ENCODE measurements at places on chromosomes 16 and 17.

DNA sequence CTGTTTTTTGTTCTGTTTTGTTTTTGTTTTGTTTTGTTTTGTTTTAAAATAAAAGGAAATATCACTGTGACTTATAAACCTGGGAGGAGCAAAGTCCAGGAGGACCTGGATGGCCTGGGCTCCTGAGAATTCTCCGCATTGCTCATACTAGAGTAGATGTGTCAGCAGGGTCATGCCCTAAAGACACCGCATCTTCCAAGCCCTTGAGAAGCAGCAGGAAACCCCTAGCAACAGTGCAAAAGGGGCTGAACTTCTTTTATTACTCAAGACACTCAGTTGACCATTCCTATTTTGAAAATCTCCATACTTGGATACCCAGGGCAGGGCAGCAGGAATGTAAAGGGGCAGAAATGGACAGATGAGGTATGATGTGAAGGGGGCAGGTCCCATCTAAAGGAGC is 51.8 kb downstream of the SYT17 start:
- DNase-seq = no peak

DNA sequence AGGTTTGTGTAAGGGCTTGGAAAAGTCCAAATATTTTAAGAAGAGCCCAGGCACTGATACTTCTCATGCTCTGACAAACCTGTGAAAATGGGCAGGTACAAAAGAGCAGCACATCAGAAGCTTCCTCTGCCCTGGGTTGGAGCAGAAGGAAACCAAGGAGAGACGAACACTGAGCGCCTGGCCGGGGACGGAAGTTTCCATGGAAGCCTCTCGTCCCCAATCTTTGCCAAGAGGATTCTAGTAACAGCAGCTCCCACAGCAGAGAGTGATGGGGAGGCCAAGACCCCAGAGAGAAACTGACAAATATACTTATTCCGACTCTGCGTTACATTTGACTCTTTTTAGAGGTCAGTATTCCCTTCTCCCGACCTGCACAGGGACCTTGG is 268.5 kb downstream of the C16orf95 start:
- DNase-seq = no peak

GRCh38 chr17:75325827-75326225 is 36.6 kb upstream of the SLC25A19 start:
- DNase-seq = no peak

DNA sequence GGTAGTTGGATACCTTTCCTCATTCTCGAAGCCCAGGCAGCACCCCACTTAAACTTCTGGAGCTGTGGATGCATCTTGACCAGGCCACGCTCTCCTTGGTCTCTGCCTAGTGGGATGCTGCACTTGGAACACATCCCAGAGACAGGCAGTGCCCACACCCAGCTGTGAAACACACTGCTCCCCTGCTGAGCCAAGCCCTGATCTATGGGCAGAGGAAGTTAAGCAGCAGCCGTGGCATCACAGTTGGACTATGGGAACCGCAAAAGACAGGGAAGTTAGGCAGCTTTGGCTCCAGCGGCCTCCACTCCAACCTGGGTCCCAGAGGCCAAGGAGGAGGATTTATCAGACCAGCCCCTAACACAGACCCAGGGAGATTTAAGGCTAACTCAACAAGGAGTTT is 284.8 kb upstream of the CCL2 start:
- no peak for DNase-seq

DNA sequence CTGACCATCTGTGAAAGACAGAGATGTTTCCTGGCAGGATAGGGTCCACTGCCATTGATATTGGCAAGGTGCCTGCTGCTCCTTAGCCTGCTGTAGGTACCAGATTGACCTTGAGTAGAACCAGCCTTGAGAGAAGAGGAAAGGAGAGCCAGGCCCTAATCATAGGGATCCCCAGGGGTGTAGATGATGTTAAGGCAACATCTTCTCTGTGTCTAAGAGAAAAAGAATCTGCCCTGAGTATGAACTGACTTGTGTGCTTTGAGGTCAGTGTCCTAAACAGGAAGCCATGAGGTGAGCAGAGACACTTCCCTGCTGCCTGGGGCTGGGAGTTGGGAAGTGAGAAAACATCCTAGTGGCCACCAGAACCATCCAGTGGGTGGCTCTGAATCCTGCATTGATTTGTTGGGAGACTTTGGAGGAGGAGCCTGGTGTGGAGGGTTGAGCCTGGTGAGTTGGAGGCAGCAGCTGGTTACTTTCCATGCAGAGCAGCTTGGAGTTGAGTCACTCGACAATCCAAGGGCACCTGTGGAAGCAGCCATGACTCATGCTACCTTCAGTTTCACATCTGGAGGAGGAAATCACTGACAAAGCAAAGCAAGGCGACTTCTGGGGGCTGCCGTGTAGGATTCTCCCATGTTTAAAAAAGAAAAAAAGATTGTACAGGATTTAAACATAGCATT is 47.8 kb downstream of the BMERB1 start:
- no peak for DNase-seq

Data from D721Med (cell line).